ENCODE measurements at places on chromosomes 1 and 21.

GRCh38 chr1:211613951-211614350 is 35.0 kb upstream of the SLC30A1 start:
- no peak for DNase-seq

DNA sequence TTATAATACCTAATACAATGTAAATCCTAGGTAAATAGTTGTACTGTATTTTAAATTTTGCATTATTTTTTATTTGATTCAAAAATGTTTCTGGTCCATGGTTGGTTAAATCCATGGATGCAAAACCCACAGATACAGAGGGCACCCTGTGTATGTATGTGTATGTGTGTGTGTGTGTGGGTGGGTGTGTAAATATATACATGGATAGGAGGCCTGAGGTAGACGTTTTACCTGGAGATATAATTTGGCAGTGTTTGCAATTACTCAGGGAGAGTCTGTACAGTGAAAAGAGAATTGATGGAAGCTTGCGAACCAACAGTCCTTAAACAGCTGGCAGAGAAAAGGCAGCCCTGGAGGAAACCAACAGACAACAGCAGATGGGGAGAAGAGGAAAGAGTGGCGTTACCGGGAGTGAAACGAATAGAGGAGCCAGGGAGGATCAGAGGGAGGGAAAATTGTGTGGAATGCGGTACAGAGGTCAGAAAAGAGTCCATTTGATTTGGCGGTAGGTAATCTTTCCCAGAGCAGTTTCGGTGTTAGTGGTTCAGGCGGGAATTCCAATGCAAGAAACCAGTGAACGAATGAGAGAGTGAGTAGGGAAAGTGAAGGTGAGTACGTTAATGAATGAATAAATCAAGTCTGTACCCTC is 47.9 kb upstream of the NBL1 start:
- no peak for DNase-seq

DNA sequence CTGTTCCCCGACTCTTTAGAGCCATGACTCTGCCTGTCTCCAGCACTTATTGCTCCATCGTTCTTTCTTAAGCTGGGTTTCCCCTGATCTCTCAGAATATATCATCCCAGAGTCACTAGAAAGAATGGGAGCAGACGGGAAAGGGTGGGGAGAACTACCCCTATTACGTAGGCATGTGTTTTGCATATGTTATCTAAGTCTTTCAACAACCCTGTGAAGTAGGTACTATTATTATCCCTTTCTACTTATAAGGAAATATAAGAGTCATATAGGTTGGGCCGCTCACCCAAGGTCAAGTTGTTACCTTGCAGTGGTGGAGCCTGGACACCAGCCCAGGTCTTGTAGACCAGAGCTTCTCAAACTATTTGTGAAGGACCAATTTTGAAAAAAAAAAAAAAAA is 38.7 kb downstream of the ELF3 start:
- no peak for DNase-seq

DNA sequence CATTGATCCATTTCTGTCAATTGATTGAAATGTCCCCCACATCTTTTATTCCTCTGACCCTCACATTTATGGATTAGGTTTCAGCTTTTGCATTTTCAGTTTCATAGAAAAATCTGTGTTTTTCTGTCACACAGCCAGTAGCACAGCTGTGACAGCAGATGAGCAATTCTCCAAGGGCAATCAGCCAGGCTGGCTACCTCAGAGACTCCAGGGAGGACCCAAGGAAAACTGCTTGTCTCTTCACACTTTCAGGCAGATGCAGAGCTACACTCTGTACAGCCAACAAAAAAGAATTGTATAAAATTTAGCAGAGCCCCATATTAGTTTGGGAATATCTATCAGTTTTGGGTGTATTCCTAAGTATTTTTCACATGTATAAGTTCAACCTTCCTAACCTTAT is 257.2 kb downstream of the LRRC7 start:
- no peak for DNase-seq
